ENCODE measurements at places on chromosomes 1 and 21. TPM values are rescaled to one million over a fixed set of nuclear protein-coding genes. Genes with fewer than 3 reads are reported as not detected.

GRCh38 chr1:235968831-235969230 lies 96.1 kb downstream of the NID1 start:
- no peak for DNase-seq

- no peak for DNase-seq
Measured at GRCh38 chr1:21206117-21206516, 29.4 kb upstream of the EIF4G3 start.

DNA sequence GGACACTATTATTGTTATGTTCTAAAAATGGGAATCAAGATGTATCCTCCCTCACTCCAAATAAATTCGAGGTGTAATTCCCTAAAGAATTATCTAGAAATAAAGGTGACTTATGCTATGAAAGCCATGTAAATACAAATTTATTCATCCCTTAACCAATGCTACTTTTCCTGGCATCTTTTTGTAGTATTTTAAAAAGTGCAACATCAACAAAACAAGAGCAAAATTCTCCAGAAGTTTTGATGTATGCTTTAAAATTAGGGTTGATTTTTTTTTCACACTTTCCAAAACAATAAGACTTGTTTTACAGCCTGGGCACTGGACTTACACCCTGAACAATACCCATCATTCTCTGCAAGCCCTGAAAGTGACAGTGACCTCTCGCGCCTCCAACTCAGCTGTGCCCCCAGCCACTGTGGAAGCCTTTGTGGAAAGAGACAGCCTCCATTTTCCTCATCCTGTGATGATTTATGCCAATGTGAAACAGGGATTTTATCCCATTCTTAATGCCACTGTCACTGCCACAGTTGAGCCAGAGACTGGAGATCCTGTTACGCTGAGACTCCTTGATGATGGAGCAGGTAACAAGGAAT lies 21.4 kb upstream of the CLCA1 start:
- DNase-seq = no peak

GRCh38 chr1:90616395-90616794 lies 100.7 kb downstream of the BARHL2 start:
- no peak for DNase-seq

Gene APH1A
- total RNA-seq = 144 TPM

GRCh38 chr1:38175121-38175520 lies 128.5 kb upstream of the POU3F1 start:
- DNase-seq = no peak

GRCh38 chr1:2250721-2251281 lies 22.7 kb downstream of the SKI start:
- DNase-seq = no peak

Gene RNF220
- total RNA-seq = 69.0 TPM

- DNase-seq = no peak
Measured at GRCh38 chr1:30250338-30250983, 472.9 kb downstream of the MATN1 start.

Gene PSMB2
- total RNA-seq = 78.1 TPM

- no peak for DNase-seq
Measured at GRCh38 chr1:61115436-61115835, 33.1 kb downstream of the NFIA start.

Gene CENPS
- 13.5 TPM for total RNA-seq

- DNase-seq = peak; percentile 31
Measured at GRCh38 chr1:10903821-10904220, 107.4 kb upstream of the CASZ1 start.

GRCh38 chr1:66415866-66416265 lies 118.1 kb upstream of the SGIP1 start:
- no peak for DNase-seq

Gene KRTAP23-1
- total RNA-seq = not detected

Gene KIAA1614
- 0.13 TPM for total RNA-seq

DNA sequence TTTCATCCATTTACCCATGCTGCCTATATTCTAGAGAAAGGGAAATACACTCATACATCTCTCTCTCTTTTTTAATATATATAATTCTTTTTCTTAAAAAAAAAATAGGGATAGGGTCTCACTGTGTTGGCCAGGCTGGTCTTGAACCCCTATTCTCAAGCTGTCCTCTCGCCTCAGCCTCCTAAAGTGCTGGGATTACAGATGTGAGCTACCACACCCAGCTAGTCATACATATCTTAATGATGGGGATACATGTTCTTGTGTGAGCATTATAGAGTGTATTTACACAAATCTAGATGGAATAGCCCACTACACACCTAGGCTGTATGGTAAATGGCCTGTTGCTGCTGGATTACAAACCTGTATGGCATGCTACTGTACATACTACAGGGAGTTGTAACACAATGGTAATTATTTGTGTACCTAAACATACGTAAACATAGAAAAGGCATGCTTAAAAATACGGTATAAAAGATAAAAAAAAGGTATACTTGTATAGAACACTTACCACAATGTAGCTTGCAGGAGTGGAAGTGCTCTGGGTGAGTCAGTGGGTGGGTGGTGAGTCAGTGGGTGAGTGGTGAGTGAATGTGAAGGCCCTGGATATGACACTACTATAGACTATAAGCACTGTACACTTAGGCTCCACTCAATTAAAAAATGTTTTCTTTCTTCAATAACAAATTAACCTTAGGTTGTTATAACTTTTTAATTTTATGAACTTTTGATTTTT lies 72.9 kb downstream of the IVNS1ABP start:
- peak; percentile 42 for DNase-seq

DNA sequence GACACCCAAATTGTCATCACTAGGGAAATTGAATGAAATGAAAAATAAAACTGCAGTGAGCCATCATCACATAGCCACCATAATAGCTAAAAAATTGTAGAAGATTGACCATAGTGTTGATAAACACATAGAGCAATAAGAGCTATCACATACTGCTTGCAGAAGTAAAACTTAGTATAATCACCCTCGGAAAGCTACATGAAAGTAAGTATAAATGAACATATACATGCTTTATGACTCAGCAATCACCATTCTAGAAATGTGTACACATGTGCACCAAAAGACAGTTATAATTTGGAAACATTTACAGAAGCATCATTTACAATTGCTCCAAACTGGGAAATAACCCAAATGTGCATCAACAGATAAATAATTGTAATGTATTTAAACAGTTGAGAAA lies 153.1 kb upstream of the LRRC7 start:
- DNase-seq = no peak

Gene GIPC2
- total RNA-seq = 0.15 TPM

DNA sequence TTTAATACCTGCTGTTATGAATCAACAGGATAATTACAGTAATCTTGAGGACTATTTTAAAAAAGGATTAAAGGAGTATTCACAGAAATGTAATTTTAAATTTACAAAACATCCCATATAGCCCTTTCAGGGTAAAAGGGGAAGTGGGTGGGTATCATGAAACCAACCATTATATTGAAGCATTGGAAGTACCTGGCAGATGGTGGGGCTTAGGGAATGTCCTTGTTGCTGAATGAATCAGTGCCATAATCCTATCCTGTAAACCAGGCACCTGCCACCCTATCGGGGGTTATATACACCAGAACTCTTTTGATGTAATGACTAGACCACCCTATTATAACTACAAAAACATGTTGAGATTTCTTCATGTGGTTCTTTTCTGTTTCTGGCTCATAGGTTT lies 30.4 kb downstream of the CDC14A start:
- no peak for DNase-seq

Gene DAB1
- total RNA-seq = 4.0 TPM

DNA sequence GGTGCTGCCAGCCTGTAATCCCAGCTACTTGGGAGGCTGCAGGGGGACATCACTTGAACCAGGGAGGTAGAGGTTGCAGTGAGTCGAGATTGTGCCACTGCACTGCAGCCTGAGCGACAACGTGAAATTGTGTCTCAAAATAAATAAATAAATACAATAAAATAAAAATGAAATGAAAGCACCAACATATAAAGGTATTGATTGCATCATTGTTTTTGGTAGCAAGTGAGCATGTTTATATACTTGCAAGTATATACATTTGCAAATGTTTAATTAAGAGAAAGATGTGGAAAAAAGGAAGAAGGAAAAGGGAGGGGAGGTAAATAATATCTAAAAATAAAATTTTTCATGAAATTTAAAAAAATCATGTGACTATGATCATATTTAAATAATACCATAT lies 32.8 kb upstream of the NRIP1 start:
- DNase-seq = no peak

DNA sequence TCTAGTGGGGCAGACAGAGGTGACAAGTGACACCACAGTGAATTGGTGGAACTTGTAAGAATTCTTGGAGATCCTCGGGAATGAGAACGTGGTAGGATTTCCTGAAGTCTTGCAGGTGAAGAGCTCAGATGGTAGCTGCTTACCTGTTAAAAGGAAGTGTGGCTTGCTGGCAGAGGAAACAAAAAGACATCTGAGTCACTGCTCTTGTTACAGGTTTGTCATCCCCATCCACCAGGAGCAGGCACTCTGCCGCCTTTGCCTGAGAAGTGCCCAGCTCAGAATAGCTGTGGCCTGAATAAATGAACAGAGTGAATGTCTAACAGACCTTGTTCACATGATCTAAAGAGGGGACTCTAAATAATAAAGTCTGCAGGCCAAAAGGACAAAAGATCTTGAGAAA lies 12.3 kb upstream of the ZSCAN20 start:
- no peak for DNase-seq

Gene CHRM3
- not detected for total RNA-seq

- DNase-seq = no peak
Measured at GRCh38 chr1:190497565-190497964, 19.9 kb upstream of the BRINP3 start.

DNA sequence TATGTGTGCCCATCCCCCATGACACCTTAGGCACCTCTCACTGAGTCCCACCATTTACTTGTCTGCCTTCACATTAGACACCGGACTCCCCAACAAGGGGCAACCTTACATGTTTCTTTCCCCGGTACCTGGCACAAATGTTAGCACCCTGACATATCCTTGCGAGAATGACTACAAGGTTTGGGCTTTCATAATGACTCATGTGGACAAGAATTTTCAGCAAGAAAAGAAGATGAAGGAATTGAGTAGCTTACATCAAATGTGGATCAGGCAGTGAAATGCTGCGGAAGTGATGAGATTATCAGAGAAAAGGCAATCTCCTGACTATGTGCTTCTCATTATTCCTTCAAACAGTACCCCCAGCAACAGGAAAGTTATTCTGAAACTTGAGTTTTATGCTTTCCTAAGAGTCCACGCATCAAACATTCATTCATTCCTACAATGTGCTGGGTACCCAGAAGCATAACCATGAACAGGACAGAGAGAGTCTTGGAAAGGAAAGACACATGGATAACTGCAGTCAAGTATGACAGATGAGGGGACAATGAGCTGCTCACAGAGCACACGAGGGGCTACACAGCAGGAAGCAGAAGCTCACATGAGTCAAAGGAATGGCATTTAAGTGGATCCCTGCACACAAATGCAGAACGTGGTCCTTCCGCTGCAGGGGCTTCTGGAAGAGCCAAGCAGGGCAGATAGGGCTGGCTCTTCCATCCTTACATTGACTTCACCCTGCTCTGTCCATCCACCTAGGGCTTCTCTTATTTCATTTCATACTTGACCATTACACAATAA lies 112.1 kb downstream of the PCNX2 start:
- no peak for DNase-seq

- no peak for DNase-seq
Measured at GRCh38 chr1:34627465-34628240, 127.2 kb upstream of the GJB5 start.

DNA sequence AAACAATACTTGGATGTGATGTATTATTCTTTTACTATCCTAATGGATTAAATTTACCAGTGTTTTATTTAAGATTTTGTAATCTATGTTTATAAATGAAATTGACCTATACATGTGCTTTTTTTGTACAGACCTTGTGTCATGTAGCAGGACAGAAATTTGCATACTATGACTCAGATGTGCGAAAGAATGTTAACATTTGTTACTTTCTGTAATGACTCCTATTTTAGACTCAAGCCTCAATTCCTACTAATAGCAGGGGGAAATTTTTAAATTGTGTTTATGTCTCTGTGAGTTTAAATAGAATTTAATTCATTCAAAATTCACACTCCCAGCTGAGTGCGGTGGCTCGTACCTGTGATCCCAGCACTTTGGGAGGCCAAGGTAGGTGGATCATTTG lies 21.8 kb upstream of the RIMKLA start:
- DNase-seq = no peak

GRCh38 chr1:68365709-68366382 lies 83.9 kb downstream of the RPE65 start:
- DNase-seq = no peak

DNA sequence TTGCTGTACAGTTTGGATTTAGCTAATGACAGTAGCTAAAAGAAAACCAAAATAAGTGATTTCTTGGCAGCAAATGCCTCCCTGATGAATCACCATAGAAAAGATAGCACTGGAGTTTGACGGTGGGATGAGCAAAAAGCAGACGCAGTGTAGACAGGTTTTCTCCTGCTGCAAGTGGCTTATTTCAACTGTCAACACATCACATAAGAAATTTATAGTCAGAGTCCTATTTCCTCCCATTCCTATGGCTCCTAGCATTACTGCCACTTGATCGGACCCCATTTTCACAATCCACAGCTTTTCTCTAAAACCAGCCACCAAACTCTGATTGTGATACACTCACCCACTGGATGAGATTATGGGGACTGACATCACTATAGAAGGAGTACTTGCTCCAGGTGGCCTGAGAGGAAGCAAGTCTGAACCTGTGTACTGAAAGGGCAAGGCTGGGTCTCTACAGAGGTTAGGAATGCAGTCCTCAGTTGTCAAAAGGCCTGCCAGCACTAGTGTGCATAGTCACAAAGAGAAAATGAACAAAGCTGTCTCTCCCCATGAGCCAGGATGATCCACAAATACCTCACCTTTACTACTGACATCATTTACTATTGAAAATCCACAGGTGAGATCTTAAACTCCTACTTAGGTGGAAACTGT lies 359.8 kb downstream of the LTN1 start:
- no peak for DNase-seq

GRCh38 chr21:35814858-35815619 lies 245.3 kb downstream of the SETD4 start:
- no peak for DNase-seq

DNA sequence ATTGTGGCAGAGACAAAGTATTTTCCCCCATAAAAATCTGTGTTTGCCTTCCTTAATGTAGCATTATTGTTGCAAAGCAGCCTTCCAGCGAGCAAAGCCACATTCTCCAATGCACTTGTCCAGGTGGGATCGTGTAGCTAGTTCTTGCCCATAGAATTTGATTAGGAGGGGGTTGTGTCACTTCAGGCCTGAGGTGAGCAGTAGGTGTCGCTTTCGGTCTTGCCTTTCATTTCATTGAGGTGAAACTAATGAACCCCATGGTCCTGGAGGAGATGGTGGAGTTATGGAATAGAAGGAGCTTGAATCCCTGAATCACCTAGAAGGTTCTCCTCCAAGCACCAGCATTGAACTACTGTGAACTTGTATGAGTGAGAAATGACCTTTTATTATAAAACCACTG lies 318.9 kb upstream of the PBX1 start:
- no peak for DNase-seq

Data from activated CD4-positive, alpha-beta memory T cell treated with anti-CD3 and anti-CD28 coated beads, Interleukin-2, amount 10 ng/mL, durations not matched to agents 7 days and 5 days (primary cell).